ENCODE measurements at places on chromosomes 7 and 10.
A peak's percentile ranks its signal among the peaks of the same experiment; 100 is the strongest.

GRCh38 chr7:113060100-113060499, 26.5 kb downstream of the GPR85 start:
- DNase-seq: no peak

DNA sequence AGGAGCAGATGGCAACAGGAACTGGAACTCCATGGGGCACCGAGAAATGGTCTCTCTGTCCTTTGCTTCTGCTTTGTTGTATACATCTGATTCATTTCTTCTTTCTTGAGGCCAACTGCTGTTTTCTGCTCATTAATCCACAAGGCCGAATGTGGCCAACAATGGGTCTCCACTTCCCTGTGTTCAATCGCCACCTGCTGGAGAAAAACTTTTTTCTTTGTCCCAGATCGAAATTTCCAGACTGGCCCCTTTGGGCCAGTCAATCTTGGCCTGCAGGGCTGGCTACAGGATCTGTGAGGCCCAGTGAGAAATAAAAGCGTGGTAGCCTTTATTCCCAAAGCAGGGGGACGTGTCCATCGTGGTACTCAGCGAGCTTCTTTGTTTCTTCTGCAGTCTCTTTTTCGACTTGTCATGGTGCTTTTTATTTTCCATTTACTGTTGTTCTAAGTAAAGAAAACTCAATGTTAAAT, 58.8 kb downstream of the PARP12 start:
- DNase-seq: peak; percentile 4

DNA sequence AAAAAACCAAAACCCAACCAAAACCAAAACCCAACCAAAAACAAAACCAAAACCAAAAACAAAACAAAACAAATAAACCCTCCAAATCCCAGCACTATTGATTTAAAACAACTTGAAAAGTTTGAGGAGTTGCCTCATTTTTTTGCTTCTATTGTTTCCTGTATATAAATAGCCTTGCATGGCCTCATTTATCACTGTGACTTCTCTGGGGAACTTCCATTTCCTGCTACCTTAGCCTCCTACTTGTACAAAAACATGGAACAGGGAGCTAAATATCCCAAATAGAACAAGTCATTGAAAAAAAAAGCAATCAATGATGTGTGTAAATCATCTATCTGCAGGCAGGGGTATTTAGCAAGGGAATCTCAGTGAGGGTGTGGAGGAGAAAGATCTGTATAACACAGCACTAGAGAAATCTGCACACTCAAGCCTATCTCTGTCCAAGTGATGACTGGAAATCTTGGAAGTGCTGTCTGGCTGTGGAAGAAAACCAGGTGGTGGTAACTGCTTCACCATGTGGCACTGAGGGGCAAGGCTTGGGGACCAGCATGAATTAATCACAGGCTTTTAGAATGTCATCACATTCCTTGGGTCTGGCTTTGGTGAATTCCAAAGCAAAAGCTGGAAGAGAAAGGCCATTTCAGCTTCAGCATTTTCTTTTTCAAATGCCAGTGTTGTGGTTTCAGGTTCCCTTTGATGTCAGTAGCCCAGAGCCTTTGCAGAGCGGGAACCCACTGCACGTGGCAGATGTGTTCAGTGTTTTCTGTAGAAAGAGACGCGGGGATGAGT, 349.5 kb upstream of the ZNF32 start:
- no peak for DNase-seq

DNA sequence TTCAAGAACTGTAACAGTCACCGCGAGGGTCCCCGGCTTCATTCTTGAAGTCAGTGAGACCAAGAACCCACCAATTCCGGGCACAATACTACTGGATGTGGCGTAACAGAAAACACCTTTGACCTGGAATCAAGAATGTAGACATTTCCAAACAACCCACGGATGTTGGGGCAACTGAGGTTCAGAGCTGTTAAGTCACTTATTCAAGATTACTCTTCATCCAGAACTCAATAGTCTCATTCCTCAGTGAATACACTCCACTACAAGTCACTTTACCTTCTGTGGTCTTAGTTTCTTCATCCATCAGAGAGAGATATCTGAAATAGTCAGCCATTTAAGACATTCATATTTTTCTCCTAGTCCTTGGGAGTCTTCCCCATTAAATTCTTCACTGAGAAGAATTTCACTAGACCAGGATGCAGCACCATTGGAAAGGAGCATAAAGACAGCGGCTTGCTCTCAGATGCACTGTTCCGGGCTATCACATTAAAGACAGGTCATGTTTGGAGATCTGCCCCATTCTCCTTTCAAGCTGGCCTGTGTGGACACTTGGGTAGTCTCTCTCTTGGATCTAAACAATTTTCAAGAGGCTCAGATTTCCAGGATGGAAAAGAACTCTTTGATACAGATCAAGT, 32.3 kb upstream of the ARID5B start:
- no peak for DNase-seq

DNA sequence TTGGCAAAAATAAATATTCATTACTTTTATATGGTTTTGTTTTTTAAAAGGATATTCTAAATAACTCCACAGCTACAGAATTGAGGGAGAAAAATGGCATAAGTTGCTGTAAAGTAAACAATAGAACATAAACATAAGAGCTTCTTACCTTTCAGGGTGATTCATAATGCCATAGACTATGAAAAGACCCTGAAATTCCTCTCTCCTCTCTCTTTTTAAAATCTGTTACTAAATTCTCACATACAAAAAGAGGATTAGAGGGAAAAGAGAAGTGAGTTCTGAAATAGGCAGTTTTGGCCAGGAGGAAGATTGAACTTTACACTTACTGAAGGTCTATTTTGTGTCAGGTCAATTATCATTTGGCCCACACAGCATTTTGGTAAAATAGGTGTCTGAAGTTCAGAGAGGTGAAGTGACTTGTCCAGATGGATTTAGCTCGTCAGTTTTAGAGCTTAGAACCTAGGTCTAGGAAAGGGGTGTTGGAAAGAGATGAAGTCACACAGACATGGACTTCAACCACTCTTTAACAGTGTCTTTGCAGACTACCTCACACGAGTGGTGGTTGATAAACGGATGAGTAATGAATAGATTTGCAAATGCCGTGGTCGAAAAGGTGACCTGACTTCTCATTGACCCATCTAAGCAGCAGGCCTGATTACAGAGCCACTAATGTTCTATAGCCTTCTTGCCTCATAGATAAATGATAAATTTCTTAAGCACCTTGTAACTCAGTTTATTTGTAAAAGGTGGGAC, 190.6 kb upstream of the CCDC6 start:
- DNase-seq: no peak

GRCh38 chr7:154684666-154685563, 318.0 kb downstream of the PAXIP1 start:
- no peak for DNase-seq

DNA sequence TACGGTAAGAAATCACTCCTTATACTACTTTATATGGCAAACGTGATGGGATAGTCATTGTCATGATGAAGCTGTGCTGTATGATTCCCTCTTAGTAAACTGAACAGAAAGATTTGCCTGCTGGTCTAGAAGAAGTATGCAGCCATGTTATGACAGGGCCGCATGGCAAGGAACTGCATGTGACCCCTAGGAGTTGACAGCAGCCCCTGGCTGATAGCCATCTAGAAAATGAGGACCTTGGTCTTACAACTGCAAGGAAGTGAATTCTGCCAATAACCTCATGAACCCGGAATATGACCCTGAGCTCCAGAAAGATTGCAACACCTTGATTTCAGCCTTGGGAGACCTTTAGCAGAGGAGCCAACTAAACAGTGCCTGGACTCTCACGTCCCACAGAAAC, 193.3 kb downstream of the SEMA3E start:
- no peak for DNase-seq

DNA sequence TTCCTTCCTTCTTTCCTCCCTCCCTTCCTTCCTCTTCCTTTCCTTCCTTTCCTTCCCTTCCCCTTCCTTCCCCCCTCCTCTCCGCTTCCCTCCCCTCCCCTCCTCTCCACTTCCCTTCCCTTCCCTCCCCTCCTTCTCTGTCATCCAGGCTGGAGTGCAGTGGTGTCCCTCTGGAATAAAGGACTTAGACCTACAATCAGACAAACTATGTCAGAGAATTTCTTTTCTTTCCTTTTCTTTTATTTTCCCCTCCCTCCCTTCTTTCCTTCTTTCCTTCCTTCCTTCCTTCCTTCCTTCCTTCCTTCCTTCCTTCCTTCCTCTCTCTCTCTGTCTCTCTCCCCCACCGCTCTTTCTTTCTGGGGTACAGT, 242.2 kb downstream of the GATA3 start:
- DNase-seq: no peak

DNA sequence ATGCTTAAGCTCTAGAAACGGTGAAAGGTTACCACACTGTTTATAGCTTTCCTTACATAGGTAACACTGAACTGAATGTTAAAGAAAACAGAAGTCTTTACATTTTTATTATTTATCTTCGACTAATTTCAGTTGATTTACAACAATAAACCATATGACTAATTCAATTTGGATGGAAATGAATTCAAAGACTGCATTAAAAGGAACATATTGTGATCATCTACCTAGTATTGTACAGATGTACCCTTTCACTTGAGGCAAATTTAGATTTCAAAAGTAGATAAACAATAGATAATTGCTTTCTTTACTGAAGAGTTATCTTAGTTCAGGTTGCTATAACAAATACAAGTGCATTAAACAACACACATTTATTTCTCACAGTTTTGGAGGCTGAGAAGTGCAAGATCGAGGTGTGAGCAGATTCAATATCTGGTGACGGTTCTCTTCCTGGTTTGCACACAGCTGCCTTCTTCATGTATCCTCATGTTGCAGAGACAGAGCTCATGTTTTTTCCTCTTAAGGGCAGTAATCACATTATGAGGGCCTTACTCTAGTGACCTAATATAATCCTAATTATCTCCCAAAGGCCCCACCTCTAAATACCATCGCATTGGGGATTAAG, 15.0 kb upstream of the ARMC3 start:
- DNase-seq: peak; percentile 17
